ENCODE measurements at places on chromosomes 12 and 14.
A peak's percentile ranks its signal among the peaks of the same experiment; 100 is the strongest.

- DNase-seq, result no peak
These were observed 1409.5 kb downstream of the AACS start for GRCh38 chr12:126474703-126475102.

GRCh38 chr14:32764131-32764530 is 174.5 kb upstream of the NPAS3 start:
- DNase-seq, result peak; percentile 2

GRCh38 chr14:57610631-57611030 is 117.0 kb upstream of the CCDC198 start:
- DNase-seq, result no peak

GRCh38 chr14:33369972-33370371 is 431.3 kb downstream of the NPAS3 start:
- DNase-seq, result no peak

DNA sequence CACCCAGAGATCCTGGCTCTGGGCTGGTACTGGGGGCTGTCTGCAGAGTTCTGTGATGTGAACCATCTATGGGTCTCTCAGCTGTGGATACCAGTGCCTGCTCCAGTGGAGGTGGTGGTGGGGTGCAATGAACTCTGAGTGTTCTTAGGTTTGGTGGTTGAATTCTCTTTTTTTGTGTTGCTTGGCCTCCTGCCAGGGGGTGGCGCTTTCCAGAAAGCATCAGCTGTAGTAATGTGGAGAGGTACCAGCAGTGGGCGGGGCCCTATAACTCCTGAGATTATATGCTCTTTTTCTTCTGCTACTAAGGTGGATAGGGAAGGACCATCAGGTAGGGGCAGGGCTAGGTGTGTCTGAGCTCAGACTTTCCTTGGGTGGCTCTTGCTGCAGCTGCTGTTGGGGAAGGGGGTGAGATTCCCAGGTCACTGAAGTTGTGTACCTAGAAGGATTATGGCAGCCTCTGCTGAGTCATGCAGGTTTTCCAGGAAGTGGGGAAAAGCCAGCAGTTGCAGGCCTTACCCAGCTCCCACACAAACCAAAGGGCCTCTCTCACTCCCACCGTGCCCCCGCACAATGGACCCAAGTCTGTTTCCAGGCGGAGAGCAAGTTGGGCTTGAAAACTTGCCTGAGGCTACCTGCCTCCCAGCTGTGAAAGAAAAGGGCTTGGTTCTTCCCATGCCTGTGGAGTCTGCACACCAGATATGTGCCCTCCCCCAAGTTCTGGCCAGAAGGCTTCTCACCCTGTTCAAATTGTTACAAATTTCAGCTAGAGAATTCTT is 18.6 kb downstream of the CCER1 start:
- no peak for DNase-seq

DNA sequence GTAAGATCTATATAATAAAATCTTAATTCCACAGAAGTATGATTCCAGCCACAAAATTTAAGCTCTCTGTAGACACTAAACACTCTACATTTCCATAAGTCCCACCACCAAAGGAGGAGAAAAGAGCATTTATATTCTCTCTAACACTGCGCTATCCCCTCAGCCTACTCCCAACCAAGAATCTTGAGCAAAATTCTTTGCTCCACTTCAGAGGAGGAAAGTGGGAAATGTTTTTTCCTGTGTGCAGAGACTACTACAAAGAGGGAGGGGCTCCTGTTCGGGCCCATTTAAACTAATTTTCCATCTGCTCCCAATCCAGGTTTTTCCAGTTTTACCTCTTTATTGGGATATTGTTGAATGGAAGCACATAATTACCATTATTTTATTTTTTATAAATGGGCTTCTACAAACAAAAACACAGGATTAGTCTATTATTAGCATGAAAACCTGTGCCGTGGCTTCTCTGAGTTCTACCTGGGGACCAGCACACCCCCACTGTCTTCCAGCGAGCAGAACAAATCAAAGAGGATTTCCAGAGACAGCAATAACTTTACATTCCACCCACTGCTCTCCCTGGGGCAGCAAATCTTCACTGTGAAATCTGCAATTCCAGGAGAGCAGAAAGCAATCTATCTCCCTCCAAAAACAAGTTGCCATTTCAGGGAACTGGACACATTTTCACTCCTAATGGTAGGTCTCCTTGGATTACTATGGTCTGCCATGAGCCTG is 174.0 kb downstream of the DAD1 start:
- DNase-seq, result no peak

DNA sequence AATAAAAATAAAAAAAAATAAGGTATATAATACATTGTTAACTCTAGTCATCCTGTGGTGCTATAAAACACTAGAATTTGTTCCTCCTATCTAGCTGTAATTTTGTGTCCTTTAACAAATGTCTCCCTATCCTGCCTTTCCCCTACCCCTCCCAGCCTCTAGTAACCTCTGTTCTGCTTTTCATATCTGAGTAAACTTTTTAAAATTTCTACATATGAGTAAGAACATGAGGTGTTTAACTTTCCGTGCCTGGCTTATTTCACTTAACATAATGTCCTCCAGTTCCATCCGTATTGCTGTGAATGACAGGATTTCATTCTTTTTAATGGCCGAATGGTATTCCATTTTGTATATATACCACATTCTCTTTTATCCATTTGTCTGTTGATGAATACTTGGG is 71.3 kb upstream of the GNG2 start:
- no peak for DNase-seq

DNA sequence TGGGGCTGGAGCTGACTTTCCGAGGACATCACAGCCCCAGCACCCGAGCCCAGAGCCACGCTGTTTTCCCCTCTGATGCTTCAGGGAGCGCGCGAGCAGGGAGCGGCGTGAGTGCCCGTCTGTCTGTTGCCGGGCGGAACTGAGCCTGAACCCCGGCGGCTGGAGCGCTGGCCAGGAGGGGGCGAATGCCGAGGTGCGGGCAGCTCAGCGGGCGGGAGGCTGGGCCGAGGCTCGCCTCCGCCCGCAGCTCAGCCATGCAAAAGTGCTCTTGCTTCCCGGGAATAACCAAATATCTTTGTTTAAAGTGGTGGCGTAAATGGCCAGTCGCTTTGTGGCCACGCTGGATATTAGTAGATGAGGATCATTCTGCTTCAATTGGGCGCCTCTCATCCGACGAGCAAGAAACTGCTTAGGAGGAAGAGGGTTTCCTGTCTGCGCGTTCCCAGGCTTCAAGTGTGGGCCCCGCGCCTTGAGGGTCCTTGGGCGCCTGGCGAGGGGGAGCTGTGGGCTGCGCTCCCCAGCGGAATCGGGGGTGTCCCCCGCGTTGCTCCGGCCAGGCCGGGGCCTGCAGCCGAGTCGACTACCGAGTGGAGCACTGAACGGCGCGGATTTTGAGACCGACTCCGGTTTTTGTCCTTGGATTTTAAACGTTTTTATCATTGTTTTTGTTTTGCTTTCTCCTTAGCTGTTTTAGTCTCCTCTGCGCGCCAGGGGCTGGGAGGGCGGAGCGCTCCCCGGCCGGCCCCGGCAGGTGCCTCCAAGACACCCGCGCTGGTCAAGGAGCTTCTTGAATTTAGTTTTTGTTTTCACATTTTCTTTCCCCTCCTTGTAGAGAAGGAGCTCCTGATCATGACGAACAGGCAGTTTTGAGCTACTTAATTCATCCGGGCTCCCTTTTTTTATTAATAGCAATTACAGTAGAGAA is 831 bp upstream of the NKX2-1 start:
- DNase-seq, result no peak

DNA sequence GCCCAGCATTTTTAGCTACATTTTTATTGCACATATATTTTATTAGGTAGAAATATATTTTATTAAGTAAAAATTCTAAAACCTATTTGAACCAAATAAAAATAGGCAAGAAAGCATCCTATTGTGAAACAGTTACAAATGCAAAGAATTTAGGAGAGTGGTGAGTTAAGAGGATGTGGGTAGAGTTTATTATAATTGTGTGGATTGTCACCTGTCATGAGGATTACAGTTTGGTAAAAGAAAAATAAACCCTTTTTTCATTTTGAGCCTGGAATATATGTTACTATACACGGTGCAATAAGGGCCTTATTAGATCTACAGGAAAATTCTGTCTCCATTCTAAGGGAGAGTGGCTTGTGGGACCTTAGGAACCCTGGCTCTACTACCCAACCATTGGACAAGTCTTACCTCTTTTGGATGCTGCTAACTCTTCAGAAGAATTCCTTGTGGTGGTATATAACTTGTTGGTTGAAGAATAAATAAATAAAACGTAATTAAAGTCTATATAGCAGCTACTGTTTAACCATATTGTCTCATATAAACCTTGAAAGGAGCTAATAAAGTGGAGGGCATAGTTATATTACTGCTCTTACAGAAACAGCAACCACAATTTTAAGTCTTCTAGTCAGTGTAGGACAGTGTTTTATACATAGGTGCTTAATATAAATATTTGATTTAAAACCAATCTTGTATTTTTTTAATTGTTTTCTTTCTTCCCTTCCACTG is 67.8 kb downstream of the FGD4 start:
- no peak for DNase-seq

DNA sequence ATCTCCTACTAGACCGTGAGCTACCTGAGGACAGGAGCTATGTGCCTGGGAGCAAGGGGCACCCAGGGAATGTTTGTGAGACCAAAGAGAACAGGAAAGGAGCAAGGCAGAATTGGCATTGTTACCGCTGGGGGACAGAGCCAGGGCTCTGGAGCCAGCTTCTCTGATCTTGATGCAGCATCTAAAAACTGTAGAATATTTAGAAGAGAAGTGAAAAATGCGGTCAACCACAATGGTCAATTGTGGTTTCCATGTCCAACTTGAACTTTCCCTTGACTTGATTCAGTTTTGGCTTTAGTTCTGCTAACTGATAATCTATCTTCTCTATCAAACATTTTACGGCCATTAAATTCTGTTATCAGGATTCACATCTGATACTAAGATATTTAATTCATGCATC is 201.2 kb downstream of the ANO4 start:
- DNase-seq, result no peak

DNA sequence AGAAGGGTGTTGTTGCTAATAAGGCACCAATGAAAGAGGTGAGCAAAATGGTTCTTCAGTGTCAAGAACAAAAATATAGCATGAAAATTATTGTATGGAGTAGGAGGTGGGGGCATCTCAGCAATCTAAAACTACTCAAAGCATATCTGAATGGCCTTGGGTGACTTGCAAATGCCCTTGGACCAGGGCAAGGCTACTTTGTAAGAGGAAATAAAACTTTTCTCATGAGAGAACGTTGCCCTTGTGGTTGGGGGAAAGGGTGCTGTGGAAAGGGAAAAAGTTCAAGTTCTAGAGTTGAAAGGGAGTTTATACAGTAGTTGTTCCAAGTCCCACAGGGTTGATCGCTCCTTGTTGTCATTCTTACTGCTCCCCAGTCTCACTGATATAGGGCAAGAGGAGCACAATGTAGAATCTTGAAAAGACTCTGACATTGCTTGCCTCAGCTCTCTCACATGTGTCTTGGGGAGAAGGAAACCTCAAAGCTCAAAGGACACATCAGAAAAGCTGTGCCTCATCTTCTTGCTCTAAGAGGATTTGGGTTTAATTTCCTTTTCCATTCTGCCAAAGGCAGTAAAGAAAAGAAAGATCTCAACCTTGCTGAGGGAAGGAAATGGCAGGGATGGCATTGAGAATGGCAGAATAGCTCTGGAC is 270.5 kb downstream of the DUSP6 start:
- DNase-seq, result no peak

DNA sequence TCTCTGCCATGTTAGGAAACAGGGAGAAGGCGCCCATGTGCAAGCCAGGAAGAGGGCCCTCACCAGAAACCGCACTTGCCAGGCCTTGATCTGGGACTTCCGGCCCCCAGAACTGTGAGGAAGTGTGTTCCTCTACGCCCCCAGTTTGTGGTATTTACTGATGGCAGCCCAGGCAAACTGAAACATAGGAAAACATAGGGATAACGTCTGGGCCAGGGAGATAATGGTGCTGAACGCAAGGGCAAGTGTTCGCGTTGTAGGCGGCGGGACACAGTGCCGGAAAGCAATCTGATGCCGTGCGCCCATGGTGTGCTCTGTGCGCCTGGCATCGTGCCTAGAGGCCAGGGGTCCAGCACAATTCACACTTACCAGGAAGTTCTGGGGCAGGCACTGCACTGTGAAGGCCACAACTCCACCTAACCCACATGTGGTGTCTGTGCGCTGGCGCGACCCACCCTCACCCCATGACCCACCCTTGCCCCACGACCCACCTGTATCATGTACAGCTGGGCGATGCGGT is 53.6 kb downstream of the ARL6IP4 start:
- no peak for DNase-seq

- DNase-seq, result no peak
These were observed 65.2 kb downstream of the MARK3 start for GRCh38 chr14:103450416-103450815.

DNA sequence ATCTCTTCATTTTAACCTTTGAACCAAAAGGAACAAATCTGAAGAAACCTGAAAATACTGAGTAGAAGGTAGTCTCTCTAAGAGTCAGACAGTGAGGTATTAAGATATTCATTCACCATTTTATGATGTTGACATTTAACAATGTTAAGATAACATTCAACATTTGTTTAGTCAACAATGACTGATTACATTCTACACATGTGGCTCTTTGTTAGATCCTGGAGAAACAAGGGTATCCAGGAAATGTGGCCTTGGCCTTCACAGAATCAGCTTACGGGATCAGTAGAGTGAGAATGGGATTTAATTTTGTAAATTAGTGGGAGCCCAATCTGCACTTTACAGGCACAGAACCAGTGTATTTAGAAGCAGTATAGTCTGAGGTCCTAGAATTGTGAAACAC is 355.5 kb downstream of the KCNH5 start:
- DNase-seq, result no peak

DNA sequence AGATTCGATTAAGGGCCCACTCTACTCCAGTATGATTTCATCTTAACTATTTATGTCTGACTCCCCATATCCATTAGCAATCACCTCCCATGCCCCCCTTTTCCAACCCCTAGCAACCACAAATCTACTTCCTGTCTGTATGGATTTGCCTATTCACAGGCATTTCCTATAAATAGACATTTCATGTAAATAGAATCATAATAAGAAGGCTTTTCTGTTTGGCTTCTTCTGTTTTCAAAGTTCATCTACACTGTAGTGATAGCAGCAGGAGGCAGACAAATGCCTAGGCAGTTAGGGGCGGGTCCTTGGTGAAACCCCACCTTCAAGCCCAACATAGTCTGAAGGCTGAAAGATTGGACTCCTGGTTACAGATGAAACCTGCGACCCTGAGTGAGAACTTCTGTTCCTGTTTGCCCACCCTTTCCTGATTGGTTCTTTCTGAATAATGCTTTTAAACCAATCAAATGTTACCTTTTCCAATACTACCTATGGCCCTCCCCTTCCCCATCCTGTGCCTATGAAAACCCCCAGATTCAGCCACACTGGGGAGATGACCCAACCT is 62.1 kb upstream of the HECTD1 start:
- no peak for DNase-seq

GRCh38 chr14:93085911-93086310 is 29.8 kb downstream of the ITPK1 start:
- DNase-seq, result no peak

Measured in HS-5 (cell line).